Dorsolateral prefrontal cortex (tissue), 122 donors: ENCODE measurements at places on chromosomes 3 and 15. TPM values are rescaled to one million over a fixed set of nuclear protein-coding genes. Genes with fewer than 3 reads are reported as not detected.

The CD96 gene
- total RNA-seq: not detected

The FOXL2NB gene
- total RNA-seq: 0.74 TPM

The FBXO40 gene
- 3.5 TPM for total RNA-seq

The ENTPD3 gene
- 11.1 TPM for total RNA-seq

The USP13 gene
- 17.1 TPM for total RNA-seq

The PLD1 gene
- total RNA-seq: 16.7 TPM
